ENCODE measurements at places on chromosomes 13 and 19.

DNA sequence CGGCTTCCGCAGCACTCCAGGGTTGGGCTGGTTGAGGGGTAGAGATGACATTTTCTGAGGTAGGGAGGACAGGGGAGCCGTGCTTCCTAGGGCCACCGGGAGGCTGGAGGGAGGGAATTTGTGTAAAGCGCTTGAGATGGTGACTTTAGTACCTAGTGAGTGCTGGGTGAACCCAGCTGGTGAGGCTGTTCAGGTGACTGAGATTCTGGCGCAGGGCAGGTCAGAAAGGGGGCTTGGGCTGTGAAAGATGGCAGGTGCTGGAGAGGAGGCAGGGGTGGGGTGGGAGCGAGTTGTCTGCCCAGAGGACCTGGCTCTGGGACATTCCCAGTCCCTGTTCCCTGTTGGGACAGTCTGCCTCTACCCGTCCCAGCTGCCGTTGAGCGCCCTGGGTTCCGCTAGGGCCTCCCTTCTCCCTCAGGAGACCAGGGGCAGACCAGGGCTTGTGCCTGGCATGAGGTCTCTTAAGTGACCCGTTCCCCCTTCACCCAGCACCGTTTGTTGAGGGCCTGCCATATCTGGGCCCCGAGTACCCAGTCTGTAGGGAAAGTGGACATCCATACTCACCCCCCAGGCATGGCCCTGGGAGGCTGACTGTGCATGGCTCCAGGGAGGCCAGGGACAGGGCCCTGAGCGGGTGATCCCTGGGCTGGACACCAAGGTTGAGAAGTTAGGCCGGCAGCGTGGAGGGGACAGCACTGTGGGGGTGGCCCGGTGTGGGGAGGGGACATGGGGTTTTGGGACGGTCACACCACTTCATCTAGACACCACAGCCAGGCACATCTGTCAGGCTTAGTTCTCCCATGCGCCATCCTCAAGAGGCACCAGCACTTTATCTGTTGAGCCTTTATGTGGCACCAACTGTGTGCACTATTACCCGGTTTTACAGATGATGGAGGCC, 5.0 kb downstream of the PTOV1 start:
- DNase-seq = no peak

DNA sequence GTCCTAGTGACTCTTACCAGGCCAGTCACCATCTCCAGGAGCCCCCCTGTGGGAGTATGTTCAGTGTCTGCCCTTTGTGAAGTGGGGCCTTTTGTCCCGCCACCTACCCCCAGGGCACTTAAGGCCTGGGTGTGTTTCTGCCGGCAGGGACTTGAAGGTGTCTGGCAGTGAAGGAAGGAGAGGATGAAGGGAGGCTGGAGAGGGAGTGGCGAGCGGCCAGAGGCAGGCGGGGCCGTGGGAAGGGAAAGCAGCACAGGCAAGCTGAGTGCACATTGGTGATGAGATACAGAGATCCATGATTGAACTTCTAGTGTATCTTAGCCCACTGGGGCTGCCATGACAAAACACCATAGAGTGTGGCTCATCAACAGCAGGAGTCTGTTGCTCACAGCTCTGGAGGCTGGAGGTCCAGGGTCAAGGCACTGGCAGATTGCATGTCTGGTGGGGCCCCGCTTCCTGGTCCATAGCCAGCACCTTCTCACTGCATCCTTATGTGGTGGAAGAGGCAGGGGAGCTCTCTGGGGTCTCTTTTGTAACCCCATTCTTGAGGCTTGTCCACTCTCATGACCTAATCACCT, 17.5 kb downstream of the CUL4A start:
- DNase-seq = no peak

DNA sequence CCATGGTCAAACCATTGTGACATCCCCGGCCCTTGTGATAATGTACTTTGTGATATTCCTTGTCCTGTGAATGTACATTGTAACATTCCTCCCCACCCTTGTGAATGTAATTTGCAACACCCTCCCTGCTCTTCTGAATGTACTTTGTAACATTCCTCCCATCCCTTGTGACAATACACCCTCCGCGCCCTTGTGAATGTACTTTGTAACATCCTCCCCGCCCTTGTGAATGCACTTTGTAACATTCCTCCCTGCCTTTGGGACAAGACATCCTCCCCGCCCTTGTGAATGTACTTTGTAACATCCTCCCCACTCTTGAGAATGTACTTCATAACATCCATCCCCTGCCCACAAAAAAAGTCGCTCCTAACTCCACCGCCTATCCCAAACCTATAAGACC, 17.1 kb downstream of the ZNF846 start:
- no peak for DNase-seq

GRCh38 chr13:69856331-69856730, 251.3 kb upstream of the ATXN8OS start:
- DNase-seq = no peak

DNA sequence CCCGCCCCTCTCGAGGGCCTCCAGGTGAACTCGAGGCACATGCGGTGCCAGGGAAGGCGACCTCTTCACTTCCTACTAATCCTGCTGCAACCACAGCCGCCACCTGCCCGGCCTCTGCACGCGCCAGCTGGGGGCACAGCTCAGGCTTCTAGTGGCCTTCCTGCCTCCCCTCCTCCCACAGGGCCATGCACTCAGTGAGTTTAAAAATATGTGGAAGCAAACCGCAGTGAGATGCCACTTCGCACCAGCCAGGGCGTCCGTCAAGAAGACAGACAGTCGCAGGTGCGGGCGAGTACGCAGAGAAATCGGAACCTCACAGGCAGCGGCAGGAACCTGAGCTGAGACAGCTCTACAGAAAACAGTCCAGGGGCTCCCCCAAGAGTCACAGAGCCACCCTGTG, 10.4 kb downstream of the LMNB2 start:
- DNase-seq = no peak

- DNase-seq = no peak
These were observed 15.9 kb upstream of the ATF5 start for GRCh38 chr19:49912965-49913685.

- DNase-seq = no peak
These were observed 855.1 kb downstream of the SLITRK5 start for GRCh38 chr13:88526186-88526852.

- DNase-seq = no peak
These were observed 194.0 kb downstream of the NDFIP2 start for GRCh38 chr13:79674765-79675515.

DNA sequence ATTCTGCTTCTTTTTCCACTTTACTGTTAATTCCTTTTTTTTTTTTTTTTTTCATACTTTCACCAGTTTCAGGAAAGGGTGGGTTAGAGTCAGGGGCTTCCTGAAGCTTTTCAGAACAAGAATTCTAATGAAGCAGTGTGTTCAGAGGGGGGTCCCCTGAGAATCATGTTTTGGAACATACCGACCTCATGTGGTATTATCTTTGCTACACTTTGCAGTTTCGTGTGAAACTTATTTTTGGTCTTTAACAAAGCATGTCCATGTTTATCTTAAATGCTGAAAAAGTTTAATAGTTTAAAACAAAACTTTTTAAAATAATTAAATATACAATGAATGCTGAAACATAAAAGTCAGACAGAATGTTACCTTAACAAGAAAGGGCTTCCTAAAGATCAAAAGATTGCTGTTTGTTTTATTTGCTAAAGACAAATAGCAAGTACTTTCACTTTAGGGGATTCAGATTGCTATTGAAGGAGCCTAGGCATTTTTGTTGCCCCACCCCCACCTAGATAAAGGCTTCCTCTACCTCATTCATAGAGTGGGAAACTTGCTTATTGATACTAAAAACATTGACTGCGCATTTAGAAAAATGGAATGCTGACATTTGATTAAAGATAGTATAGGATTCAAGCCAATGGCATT, 21.1 kb upstream of the POMP start:
- DNase-seq = no peak

- DNase-seq = peak; percentile 75
These were observed 76.9 kb downstream of the ITGBL1 start for GRCh38 chr13:101529422-101529821.

DNA sequence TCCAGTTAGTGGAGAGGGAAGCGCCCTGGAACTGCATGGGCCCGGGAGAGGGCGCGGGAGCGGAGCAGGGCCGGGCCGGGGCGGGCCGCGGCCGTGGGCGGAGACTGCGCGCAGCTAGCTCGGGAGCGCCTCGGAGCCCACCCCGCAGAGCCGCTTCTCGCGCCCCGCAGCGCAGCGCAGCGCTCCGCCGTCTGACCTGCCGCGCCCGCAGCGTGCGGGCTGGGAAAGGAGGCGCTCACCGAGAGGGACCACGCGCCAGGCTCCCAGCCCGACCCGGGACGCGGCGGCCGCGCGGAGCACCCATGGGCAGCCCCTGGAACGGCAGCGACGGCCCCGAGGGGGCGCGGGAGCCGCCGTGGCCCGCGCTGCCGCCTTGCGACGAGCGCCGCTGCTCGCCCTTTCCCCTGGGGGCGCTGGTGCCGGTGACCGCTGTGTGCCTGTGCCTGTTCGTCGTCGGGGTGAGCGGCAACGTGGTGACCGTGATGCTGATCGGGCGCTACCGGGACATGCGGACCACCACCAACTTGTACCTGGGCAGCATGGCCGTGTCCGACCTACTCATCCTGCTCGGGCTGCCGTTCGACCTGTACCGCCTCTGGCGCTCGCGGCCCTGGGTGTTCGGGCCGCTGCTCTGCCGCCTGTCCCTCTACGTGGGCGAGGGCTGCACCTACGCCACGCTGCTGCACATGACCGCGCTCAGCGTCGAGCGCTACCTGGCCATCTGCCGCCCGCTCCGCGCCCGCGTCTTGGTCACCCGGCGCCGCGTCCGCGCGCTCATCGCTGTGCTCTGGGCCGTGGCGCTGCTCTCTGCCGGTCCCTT, at the start of gene MLNR:
Gene MLNR, plus strand, starts transcription at position 303 of the 820 bp plus-strand sequence. Its CDS starts 0 bp downstream, at position 303.
- DNase-seq = no peak

- no peak for DNase-seq
These were observed 3.7 kb upstream of the SBK2 start for GRCh38 chr19:55540619-55541018.
